Right ventricle myocardium superior (tissue), 1 donor: ENCODE measurements at places on chromosomes 6 and 20.

GRCh38 chr6:96784650-96785049, 52.6 kb downstream of the GPR63 start:
- DNase-seq: no peak

DNA sequence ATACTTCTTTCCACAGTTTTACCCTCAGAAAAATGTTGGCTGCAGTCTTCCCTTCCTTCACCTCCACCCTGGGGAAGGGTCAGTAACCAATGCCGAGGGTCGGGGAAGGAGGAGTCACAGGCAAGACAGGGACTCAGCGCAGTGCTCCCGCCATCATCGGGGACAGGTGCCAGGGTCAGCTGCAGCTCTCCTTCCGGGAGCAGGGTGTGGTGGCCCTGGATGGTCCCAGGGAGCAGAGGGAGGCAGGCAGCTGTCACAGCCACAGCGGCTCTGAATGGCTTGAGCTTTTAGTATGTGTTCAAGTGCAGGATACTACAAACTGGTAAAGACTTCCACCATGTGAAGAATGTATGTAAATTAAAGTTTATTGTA, 26.0 kb upstream of the PI16 start:
- no peak for DNase-seq

GRCh38 chr6:166251211-166251610, 57.0 kb downstream of the PRR18 start:
- DNase-seq: no peak

GRCh38 chr6:151269321-151269995, 29.7 kb downstream of the AKAP12 start:
- DNase-seq: no peak

DNA sequence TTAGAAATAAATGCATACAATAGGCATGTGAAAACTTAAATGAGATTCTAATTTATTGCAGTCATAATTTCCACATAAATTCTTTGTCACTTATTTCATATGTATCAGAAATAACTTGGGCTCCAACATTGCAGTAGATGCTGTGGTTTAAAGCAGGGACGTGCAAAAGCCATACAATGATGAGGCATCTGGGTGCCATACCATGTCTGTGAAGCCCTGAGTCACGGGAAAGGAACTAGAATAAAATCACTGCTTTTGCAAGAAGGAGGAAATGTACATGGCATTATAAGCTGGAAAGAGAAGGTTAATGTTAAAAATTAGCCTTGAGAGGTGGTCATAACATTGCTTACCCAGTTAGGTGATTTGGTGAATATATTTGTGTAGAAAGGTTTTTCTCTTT, 180.4 kb downstream of the SASH1 start:
- no peak for DNase-seq

- DNase-seq: no peak
These were observed 56.3 kb downstream of the RTN4IP1 start for GRCh38 chr6:106572875-106573585.

- no peak for DNase-seq
These were observed 204.7 kb upstream of the RNF217 start for GRCh38 chr6:124757560-124757959.

DNA sequence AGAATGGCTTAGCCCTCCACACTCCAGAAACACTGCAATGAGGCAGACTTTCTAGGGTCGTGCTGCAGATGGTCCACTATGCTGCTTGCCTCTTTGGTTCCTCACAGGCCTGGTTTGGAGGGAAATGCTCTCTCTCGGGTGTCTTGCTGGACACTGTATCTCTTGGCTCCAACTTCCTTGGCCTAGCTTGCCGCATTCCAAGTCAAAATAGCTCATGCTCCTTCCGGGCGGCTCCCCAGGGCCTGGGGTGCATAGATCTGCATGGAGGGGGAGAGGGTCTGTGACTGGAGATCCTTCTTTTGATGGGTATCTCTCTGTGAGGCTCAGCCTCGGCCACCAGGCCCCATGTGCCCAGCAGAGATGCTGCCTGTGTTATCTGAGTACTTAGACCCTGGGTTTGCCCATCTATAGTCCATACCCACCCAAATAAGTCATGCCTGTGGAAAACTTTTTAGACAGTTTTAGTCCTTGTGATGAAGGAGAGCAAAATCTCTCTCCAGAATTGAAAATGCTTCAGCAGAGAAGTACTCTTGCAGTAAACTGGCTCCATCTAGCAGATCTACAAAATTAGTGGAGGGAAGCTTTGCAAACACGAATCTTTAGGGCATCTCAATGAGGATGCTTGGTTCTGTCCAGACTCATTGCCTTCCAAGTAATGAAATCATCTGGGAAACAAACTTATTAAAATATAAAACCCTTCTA, 264.1 kb upstream of the RIN2 start:
- peak; percentile 41 for DNase-seq

DNA sequence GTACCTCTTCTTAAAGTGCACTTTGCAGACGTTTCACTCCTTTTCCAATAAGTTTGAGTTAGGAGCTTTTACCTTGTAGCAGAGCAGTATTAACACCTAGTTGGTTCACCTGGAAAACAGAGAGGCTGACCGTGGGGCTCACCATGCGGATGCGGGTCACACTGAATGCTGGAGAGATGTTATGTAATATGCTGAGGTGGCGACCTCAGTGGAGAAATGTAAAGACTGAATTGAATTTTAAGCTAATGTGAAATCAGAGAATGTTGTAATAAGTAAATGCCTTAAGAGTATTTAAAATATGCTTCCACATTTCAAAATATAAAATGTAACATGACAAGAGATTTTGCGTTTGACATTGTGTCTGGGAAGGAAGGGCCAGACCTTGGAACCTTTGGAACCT, 9.9 kb upstream of the EFCAB8 start:
- no peak for DNase-seq

- DNase-seq: no peak
These were observed 63.4 kb downstream of the TXNDC5 start for GRCh38 chr6:7846966-7847818.

DNA sequence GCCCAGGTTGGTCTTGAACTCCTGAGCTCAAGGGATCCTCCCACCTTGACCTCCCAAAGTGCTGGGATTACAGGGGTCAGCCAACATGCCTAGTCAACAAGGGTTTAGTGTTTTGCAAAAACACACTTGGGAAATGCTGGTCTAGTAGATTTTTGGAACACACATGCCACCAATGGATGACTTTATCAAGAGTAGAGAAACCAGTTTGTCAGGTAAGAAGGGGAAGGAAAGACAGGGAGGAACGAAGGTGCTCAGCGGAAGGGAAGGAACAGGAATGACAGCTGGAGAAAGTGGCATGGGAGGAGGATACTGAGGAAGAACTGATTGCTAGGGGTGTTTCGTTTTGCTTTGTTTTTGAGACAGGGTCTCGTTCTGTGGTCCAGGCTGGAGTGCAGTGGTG, 15.6 kb upstream of the SEC63 start:
- no peak for DNase-seq
